ENCODE measurements at places on chromosomes 6 and 20.

DNA sequence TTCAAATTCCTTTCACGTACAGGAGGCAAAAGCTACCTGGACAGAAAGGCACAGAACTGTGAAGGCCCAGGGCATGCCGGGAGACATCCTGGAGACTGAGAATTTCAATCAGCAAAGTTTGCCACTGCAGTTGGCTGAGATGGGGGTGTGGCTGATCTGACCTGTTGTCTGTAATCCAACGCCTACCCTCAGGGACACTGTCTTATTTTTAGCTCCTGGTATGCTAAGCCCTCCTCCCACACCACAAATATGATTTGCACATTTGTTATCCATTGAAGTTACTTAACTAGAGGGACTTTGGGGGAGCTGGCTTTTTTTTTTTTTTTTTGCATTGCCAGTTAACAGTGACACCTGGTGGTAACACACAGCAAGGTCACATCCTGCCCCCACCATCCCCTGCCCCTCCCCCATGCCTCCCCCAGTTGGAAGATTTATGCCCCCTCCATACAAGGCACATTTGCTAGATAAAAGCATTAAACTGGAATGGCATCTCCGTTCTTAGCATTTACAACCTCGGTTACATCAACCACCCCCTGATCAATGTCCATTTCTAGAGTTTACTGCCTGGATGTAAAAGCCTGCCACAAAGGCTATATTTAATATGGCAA lies 40.4 kb downstream of the TTI1 start:
- DNase-seq = peak; percentile 43

DNA sequence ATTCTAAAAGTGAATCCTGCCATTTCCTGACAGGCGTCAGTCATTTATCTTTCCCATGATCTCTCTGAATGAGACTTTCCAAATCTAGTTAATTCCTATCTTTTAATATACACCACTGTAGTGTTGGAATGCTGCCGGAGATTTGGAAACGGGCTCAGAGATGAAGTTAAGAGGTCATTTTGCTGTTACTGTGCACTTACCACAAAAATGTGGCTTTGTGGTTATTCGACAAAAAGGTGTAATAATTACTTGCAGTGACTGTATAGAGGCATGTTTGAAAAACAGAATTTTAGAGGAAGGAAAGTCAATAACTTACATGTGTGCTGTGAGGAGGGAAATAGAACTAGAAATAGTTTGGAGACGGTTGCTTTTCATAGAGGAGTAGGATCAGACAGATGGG lies 460.2 kb upstream of the BTBD3 start:
- peak; percentile 60 for DNase-seq

DNA sequence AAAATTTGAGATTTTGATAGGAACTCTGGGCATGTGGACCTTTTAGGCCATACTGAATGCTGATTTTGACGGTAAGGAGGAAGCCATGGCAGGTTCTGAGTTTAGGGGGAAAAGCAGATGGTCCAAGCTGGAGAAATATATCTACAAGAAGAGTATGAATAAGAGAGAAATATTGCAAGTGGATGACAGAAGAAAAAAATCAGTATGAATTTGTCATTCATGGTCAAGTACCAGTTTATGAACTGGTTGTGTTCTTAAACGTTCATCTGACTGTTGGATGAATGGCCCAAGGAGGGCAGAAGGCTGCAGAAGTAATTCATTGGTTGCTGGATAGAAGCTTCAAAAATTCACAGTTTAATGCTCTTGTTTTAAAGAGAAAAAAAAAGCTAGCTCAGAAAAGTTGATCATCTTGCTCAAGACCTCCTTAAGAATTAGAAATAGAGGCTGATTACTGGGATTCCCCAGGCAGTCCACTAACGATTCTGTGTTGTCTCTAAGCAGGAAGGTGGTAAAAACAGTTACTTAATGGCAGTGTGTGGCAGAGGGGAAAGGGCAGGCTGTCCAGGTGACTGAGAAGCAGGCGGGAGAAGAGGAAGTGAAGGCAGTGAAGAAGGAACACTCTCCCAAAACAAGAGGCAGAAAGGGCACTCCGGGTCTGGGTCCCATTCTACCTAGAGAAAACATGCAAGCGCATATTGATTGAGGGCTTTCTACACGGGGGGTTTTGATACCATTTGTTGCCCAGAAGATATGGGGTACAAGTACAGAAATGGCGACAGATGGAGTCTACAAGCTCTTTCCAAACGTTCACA lies 2.0 kb upstream of the DUSP22 start:
- no peak for DNase-seq

GRCh38 chr6:80143419-80143937 lies 37.0 kb downstream of the BCKDHB start:
- peak; percentile 75 for DNase-seq

- no peak for DNase-seq
These were observed 59.7 kb downstream of the ISM1 start for GRCh38 chr20:13280609-13281324.

All from SJSA1 (cell line).